IMR-90 (cell line): ENCODE measurements at places on chromosomes 12 and 14.

- no peak for DNase-seq
Measured at GRCh38 chr12:65499167-65499566, 220.7 kb downstream of the MSRB3 start.

- no peak for DNase-seq
Measured at GRCh38 chr14:24139272-24139934, 2.0 kb downstream of the EMC9 start.

DNA sequence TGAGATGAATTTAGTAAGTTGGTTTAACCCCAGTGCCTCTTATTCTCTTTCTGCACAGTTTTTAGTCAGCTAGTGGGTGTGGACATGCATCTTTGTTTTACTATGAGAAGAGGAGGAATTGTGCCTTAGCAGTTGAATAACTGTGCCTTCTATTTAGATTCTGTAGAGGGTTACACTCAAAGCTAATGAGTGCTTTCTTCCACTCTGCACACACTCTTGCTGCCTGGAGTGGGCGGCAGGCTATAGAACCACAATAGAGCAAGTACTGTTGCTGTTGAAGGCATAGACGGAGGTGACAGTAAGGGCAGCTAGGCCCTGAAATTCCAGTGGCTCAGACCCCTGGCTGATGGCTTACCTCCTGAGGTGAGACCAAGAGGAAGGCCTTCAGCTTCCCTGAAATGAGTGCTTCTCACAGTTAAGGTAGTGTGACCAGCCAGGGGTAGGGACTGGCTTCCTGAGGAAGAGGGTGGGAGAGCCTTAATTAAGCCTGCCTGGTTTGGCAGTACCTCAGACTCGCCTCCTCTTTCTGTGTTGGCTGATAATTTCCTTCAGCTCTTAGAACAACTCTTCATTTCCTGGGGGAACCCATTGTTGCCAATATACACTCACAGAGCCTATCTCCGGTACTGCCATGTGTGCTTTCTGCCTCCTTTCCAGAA is 24.7 kb downstream of the SUSD6 start:
- no peak for DNase-seq

DNA sequence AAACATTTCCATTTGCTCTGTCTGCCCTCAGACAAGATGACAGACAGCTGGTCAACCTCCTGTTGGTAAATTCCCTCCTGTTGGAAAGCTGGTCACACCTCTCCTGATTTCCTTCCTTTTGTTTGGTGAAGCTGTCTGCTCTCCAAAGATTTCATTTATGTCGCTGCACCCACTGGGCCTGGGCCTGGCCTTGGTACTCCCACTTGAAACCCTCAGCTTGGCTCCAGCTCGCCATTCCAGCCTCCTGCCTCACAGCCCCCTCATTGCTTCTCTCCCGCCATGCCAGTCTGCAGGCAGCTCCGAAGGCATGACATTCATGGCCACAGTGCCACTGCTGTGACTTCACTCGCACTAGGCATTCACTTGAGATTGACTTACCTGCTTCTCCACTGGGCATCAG is 451.8 kb downstream of the VRK1 start:
- DNase-seq: no peak

GRCh38 chr12:68812553-68813241 is 4.7 kb downstream of the MDM2 start:
- no peak for DNase-seq
